ENCODE measurements at places on chromosomes 7 and 10.
A peak's percentile ranks its signal among the peaks of the same experiment; 100 is the strongest.

DNA sequence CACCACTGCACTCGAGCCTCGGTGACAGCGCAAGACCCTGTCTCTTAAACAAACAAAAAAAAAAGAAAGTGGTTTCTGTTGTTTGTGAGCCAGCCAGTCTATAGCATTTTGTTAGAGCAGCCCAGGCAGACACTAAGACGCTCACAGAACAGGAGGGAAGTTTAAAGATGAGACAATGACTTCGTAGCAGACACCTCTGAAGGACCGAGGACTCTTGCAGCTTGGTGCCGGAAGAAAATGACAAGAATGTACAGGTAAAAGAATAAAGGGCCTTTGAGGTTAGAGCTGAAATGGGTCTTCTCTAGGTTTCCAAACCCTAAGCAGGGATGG, 39.7 kb downstream of the MACROH2A2 start:
- DNase-seq: no peak

DNA sequence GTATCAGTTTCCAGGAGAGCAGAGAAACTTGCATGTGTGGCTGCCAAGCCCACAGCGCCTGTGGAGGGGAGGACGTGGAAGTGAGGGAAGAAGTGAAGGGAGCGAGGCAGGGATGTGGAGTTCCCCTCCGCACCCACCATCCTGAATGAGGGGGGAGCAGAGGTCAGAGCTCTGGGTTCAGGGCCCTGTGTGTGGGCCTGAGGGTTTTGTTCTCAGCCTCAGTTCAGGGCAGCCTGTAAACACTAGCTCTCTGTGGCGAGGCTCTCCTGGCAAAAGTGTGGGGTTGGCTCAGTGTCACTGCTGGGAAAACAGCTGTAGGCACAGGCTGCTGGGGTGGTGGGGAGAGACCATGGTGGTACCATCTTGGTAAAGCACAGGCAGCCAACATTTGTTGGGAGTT, 108.4 kb downstream of the C10orf105 start:
- DNase-seq: no peak

GRCh38 chr7:63925626-63926460, 72.8 kb upstream of the ZNF722 start:
- DNase-seq: peak; percentile 58

DNA sequence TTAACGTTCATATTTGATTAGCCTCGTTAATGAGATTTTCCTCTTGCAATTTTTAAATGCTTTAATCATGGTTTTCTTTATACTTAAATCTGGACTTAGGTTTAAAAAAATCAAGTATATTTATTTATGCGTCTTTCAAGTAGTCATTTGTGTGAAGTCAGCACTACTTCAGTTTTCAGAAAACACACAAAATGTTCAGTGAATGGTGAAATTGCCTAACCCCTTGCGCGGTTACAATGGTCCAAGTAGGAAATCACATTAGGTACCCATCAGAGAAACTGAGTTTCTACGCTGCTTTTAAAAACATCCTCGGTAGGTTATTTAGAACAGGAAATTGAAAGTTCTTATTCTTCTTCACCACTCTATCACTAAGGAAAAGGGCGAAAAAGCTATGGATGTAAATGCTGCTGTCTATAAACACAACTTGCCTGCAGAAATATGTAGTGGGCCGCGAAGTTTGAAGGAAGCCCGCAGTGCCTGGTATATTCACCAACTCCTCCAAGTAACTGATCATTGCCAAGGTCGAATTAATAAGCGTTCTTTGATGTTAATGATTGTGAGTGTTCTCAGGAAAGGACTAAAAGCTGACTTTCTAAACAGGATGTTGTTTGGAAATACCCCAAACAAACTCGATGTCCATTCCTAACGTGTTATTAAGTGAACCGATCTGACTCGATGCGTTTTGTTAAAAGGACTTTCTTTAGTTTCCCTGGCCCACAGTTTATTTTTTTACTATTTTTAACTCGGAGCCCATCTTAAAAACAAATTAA, 1.0 kb downstream of the SYPL1 start:
- DNase-seq: no peak

GRCh38 chr10:5576780-5577624, 52.2 kb downstream of the CALML3 start:
- DNase-seq: no peak

DNA sequence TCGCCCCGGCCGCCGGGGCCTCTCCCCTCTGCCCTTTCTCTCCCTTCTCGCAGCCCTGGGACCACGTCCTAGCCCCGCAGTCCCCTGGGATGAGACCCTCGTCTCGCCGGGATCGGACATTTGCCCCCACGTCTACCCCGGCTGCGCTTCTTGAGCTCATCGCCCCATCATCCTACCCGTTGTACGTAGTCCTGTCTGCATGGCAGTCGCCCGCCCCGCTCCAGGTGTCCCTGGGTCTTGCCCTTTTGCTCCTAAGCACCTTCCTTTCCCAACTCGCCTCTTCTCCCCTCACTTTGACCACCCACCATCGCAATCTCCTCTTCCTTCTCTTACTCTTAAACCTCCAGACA, 582 bp downstream of the TPST1 start:
- DNase-seq: no peak

DNA sequence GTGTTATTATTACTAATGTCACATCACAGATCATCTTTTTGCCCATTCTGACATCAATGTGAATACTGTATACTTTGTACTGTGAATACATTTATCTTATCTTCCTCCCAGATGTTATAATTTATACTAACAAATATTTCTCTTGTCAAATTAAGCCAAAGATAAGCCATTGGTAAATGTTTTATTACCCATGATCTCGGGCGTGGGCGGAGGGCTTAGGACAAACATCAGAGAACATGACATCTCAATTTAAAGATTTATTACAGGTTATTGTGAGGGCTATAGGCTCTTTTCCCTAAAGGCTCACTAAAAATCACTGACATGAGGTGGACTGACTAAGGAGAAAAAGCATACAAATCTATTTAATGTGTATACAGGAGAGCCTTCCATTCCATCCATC, 58.2 kb upstream of the DGKB start:
- no peak for DNase-seq

- DNase-seq: peak; percentile 24
These were observed 39.1 kb upstream of the PARD3 start for GRCh38 chr10:34854147-34854601.

DNA sequence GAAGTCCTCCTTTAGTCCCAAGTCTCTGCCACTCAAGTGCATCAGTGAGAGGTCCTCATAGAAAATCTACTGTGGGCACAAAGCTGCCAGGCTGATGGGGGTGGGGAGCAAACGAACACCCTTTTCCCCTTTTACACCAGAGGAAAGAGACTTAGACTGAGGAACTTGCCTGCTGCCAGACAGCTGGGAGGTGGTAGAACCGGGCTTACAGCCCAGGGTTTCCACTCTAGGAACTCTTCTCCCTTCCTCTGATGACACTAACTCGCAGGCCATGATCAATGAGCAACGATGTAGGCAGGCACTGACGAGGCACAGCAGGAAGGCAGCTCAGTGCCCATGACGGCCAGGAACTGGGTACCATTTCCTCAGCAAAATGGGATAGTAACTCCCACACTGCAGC, 11.0 kb upstream of the SH2D4B start:
- no peak for DNase-seq

DNA sequence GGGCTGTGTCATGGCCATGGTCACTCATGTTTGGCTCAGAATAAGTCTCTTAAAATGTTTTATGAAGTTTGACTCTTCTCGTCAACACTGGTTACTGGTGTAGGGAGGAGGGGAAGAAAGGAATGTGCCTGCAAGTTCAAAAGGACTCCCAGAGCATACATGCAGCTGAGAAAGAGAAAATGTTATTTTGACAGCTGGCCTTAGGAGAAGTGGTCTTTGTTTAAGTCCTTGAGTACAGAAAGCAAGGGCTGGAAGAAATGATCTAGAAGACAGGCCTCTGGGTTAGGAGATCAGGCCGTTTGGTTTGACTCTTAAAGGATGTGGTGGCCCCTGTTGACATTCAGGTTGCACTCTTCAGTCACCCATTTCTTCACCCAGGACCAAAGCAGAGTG, 245.5 kb downstream of the REEP3 start:
- DNase-seq: peak; percentile 16

- DNase-seq: no peak
These were observed 23.2 kb upstream of the FGL2 start for GRCh38 chr7:77222819-77223218.

DNA sequence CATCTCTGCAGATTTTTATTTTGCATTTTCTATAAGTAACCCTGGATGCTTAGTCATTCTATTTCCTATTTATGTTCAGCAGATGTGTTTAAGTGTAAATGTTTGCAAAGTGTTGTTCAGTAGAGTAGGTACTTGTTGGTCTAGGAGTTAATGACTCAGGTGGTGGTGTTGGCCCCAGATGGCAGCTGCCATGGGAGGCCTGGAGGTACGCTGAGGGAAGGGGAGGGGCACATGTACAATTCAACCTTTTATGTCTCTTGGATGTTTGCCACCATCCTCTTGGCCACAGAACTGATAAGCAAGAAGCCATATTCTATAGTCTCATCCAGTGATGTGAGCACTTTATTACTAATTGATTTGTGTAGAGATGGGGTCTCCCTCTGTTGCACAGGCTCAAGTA, 68.1 kb upstream of the SLC39A12 start:
- no peak for DNase-seq

GRCh38 chr7:22372863-22373262, 15.9 kb upstream of the RAPGEF5 start:
- no peak for DNase-seq

GRCh38 chr10:105026566-105026965, 385.5 kb downstream of the SORCS3 start:
- no peak for DNase-seq

GRCh38 chr10:109374215-109374614, 549.1 kb downstream of the XPNPEP1 start:
- peak; percentile 52 for DNase-seq

DNA sequence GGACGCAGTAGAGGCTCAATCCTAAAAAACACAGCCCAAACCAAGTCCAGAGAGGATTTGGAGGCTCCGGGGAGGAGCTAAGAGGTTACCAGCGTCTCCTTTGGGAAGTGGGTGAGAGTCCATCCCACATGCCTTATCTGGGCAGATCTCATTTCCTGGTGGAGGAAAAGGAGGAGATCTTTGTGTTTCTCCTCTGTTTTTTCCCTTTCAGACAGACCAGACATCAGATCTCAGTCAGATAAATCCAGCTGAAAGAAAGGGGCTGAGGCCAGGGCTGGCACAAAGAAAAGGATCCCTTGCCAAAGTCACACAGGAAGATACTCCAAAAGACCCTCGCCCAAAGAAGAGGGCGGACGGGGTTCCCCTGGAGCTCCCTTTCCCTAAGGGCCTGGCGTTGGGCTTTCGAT, 58.3 kb upstream of the COMTD1 start:
- no peak for DNase-seq

GRCh38 chr7:140526787-140527664, 47.7 kb upstream of the MKRN1 start:
- no peak for DNase-seq

DNA sequence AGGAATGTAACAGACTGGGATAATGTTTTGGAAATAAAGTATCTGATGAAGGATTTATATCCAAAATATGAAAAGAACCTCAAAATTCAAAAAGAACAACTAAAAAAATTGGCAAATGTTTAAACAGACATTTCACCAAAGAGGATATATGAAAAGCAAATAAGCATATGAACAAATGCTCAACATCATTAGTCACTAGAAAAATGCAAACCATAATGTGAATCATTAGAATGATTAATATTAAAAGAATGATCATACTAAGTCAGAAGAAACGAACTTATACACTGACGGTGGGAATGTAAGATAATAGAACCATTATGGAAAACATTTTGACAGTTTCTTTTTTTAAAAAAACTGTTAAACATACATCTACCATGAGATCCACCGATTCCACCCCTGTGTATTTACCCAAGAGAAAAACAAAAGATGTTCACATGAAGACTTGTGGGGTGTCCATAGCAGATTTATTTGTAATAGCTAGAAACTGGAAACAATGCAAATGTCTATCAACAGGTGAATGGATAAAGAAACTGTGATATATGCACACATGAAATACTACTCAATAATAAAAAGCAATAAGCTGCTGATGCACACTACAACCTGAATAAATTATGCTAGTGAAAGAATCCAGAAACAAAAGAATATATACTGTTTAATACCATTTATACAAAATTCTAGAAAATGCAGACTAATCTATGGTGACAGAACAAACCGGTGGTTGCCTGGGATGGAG, 35.7 kb downstream of the PRKG1 start:
- no peak for DNase-seq

- peak; percentile 55 for DNase-seq
These were observed 59.9 kb downstream of the CACUL1 start for GRCh38 chr10:118694848-118695247.

DNA sequence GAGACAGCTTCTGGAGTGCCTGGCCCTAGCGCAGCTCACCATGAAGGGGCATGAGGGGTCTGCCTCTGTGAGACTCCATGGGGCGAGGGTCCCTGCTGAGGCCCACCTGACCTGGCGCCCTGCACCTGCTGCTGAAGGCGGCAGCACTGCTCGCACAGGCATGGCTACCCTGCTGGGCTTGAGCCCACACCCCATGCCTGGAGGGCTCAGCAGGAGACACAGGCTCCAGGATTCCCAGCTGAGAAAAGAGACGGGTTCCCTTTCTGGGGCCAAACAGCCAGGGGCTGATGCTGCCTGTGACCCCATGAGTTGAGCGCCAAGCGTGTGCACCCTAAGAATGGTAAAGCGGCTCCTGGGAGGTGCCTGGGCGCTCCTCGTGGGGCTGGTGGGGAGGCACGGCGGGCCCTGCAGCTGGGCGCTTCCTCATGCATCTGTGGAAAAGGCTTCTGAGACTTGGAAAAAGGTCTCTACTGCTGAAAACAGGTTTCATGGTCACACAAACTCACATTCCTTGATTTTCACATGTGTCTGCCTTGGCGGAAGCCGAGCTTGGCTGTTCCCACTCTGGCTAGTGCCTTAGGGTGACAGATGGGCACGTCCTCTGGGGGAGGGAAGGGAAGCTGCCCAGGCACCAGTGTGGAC, 233.4 kb downstream of the ZMYND11 start:
- DNase-seq: no peak

GRCh38 chr10:101903827-101904550, 60.4 kb upstream of the KCNIP2 start:
- no peak for DNase-seq

DNA sequence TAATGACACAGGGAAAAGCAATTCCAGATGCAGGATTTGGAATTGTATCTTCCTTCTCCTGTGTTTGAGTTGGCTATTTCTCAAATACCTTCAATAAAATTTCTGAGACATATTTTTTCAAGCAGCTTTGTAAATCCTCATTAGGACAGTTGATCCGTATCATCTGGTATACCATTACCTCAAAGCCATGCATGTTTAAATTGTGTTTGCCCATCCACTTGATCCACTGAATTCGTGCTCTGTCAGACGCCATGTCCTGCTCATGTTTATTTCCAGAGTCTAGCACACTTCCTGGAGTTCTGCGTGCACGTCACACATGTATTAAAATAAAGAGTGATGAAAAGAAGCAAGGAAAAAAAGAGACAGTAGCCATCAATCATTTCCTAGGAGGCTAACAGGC, 141.8 kb upstream of the CDC14C start:
- DNase-seq: no peak

DNA sequence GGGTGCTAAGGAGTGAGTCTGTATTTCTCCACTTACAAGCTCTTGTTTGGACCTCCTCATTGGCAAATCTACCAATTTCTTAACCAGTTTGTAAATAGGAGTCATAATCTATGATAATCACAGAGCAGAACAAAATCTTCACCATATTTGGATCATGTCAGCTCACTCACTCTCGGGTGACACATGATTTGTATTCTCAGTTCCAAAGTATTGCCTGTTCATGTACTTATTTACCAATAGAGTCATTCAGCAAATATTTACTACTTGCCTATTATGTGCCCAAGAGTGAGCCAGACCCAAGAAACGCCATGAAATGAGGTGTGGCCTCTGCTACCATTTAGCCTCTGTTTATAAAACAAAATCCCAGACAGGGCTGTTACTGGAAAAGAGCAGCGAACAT, 114.8 kb downstream of the TSPAN12 start:
- no peak for DNase-seq

All from AG08396 (cell line).